ENCODE measurements at places on chromosomes 1 and 21.

GRCh38 chr1:55131218-55131617 lies 83.9 kb downstream of the USP24 start:
- no peak for DNase-seq
- peaks cover 38% of the 10 kb centered on the region for H3K36me3 ChIP-seq
- no peaks in the 10 kb centered on the region for H3K27me3 ChIP-seq
- peaks cover 32% of the 10 kb centered on the region for H3K4me1 ChIP-seq
- H3K27ac ChIP-seq: no peak overlapping the region
- H3K4me3 ChIP-seq: no peak overlapping the region

DNA sequence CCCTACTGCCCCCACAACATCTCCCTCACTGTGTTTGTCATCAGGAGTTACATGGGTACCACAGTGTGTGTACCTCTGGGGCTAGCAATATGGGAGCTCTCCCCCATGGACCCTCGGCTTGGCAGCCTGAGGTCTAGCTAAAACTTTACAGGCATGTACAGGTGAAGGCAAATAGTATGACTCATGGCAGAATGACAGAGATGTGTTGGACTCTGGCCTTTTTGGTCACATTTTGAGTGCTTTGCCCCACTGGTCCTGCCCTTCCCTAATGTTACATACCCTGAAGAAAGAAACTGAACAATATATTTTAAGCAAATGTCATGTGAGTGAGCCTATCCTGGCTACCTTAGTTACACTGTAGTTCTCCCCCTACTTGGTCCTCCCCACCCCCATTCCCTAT lies 124.0 kb downstream of the NGF start:
- no peak overlapping the region for H3K27ac ChIP-seq
- DNase-seq: no peak
- no peaks in the 10 kb centered on the region for H3K36me3 ChIP-seq
- no peaks in the 10 kb centered on the region for H3K27me3 ChIP-seq
- H3K4me3 ChIP-seq: no peak overlapping the region

- DNase-seq: peak; percentile 60
- H3K36me3 ChIP-seq: no peaks in the 10 kb centered on the region
- no peak overlapping the region for H3K27ac ChIP-seq
- no peaks in the 10 kb centered on the region for H3K27me3 ChIP-seq
- no peak overlapping the region for H3K4me3 ChIP-seq
- no peaks in the 10 kb centered on the region for H3K4me1 ChIP-seq
Measured at GRCh38 chr1:228163007-228163753, 2.4 kb upstream of the IBA57 start.

DNA sequence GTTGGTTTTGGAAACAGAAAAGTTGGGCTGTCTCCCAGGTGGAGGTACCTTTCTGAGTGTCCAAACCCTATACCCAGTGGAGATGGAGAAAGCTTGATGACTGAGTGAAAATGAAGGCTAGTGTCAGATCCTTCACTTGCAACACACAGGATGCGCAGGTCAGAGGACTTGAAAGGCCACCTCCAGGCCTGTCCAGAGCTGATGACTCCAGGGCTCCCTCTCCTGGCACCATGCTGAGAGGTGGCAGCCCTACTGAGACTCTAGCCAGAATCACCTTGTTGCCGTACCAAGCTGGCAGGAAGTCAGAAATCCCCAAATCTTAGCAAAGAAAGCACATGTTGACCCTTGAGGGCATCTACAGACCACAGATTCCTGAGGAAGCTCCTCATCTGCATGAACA lies 16.4 kb downstream of the KNCN start:
- H3K27me3 ChIP-seq: no peaks in the 10 kb centered on the region
- no peak overlapping the region for H3K4me3 ChIP-seq
- no peak overlapping the region for H3K27ac ChIP-seq
- no peaks in the 10 kb centered on the region for H3K36me3 ChIP-seq

- DNase-seq: no peak
- no peak overlapping the region for H3K27ac ChIP-seq
- H3K36me3 ChIP-seq: no peaks in the 10 kb centered on the region
- no peaks in the 10 kb centered on the region for H3K27me3 ChIP-seq
- no peak overlapping the region for H3K4me3 ChIP-seq
- no peaks in the 10 kb centered on the region for H3K4me1 ChIP-seq
Measured at GRCh38 chr1:207978441-207978840, 67.5 kb upstream of the CD34 start.

DNA sequence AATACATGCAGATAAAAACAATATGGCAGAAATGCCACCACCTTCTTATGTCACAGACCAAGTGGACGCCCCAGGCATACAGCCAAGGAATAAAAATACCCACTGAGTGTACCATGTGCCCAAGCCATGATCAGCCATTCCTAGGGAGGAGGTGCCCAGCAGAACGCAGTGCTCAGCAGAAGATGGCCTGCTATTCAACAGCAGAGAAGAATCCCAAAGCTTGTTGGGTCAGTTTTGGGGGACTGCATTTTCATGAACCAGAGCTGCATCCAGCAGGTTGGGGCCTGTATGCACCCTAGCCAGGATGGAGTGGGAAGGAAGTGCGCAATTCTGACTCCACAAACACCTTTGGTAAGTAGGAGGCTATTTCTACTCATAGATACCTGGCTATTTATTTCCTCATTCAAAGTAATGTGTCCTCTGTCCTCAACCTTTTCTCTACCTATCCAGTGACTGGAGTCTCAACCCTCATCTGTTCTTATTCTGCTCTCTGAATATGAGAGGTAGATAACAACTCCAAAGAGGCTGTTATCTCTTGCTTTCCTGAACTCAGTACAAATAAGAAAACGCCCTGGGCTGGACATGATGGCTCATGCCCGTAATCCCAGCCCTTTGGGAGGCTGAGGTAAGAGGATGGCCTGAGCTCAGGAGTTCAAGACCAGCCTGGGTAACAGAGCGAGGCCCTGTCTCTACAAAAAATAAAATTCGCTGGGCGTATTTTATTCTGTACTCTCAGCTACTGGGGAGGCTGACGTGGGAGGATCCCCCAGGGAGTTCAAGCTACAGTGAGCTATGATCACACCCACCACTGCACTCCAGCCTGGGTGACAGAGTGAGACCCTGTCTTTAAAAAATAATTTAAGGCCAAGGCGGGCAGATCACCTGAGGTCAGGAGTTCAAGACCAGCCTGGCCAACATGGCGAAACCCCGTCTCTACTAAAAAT lies 2.5 kb upstream of the PLEKHM2 start:
- peaks cover 7% of the 10 kb centered on the region for H3K4me1 ChIP-seq
- DNase-seq: no peak
- H3K27ac ChIP-seq: no peak overlapping the region

DNA sequence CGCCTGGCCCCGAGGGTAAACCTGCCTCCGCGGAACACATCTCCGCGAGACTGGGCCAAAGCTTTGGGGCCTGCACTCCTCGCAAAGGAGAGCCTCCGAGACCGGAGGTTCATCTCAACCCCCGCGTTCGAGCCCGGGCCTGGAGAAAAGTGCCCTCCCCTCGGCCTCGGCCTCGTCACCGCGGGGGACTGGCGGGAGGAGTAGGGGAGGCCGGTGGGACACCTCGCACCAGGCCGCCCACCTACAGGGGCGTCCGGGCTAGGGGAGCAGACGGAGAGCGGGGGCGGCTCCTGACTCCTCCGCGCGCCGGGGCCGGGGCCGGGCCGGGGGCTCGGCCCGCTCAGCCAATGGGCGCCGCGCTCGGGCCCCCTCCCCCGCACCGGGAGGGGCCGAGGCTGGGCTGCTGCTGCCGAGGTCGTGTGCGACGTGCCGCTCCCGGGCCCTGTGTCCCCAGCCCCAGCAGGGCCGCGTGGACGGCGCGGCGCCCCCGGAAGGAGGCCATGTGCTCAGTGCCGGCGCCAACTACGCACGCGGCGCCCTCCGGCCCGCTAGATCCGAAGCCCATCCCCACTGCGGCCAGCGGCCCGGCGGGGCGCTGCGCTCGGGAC lies 684 bp downstream of the SLC2A1 start:
- no peaks in the 10 kb centered on the region for H3K4me1 ChIP-seq
- peak overlapping the region; percentile 81 for H3K4me3 ChIP-seq
- no peaks in the 10 kb centered on the region for H3K27me3 ChIP-seq
- peak; percentile 80 for DNase-seq

DNA sequence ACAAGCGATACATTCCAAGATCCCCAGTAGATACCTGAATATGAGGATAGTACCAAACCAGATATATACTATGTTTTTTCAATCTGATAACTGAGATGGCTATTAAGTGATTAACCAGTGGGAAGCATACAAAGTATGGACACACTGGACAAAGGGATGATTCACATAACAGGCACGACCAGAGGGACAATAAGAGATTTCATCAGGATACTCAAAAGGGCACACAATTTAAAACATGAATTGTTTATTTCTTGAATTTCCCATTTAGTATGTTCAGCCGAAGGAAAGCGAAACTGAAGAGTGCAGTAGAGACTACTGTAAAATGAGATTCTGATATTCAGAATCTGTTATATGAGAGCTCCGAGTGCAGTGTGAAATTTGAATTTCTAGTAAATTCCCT lies 10.6 kb downstream of the ZZZ3 start:
- H3K27me3 ChIP-seq: no peaks in the 10 kb centered on the region
- no peaks in the 10 kb centered on the region for H3K36me3 ChIP-seq
- no peak overlapping the region for H3K4me3 ChIP-seq

DNA sequence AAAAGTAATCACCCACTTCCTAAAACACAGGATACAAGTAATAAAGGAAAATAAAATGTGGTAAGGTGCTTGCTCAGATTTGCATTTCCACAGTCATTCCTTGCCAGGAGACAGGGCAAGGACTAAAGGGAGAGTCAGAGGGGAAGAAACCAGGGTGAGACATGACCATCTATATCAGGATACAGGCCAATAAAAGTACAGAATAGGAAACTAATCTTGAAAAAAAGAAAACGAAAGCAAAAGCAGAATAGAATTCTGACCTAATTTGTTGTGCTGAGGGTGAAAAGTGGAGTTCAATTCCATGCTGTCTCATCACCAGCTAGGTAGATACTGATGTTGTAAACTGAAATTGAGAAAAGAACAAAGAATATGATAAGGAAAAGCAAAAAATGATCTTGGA lies 27.3 kb downstream of the JMJD4 start:
- no peaks in the 10 kb centered on the region for H3K36me3 ChIP-seq
- DNase-seq: no peak
- no peak overlapping the region for H3K27ac ChIP-seq
- no peaks in the 10 kb centered on the region for H3K4me1 ChIP-seq
- H3K27me3 ChIP-seq: no peaks in the 10 kb centered on the region

GRCh38 chr1:205026181-205026580 lies 16.8 kb upstream of the CNTN2 start:
- no peak overlapping the region for H3K27ac ChIP-seq
- no peak overlapping the region for H3K4me3 ChIP-seq
- DNase-seq: no peak
- H3K4me1 ChIP-seq: no peaks in the 10 kb centered on the region
- no peaks in the 10 kb centered on the region for H3K27me3 ChIP-seq
- H3K36me3 ChIP-seq: no peaks in the 10 kb centered on the region

- H3K36me3 ChIP-seq: no peaks in the 10 kb centered on the region
- no peak for DNase-seq
- H3K4me3 ChIP-seq: no peak overlapping the region
- H3K27me3 ChIP-seq: no peaks in the 10 kb centered on the region
- H3K27ac ChIP-seq: no peak overlapping the region
- H3K4me1 ChIP-seq: no peaks in the 10 kb centered on the region
Measured at GRCh38 chr1:20216574-20216973, 30.3 kb upstream of the PLA2G2C start.

GRCh38 chr1:10969267-10969970 lies 43.0 kb upstream of the TARDBP start:
- no peak overlapping the region for H3K4me3 ChIP-seq
- H3K27ac ChIP-seq: no peak overlapping the region
- H3K36me3 ChIP-seq: no peaks in the 10 kb centered on the region
- no peaks in the 10 kb centered on the region for H3K27me3 ChIP-seq
- H3K4me1 ChIP-seq: no peaks in the 10 kb centered on the region

- peaks cover 22% of the 10 kb centered on the region for H3K36me3 ChIP-seq
- H3K27me3 ChIP-seq: no peaks in the 10 kb centered on the region
- no peak overlapping the region for H3K4me3 ChIP-seq
- DNase-seq: no peak
Measured at GRCh38 chr1:11062965-11063401, 3.2 kb upstream of the SRM start.

GRCh38 chr1:186519982-186520381 lies 59.1 kb upstream of the PDC start:
- no peaks in the 10 kb centered on the region for H3K36me3 ChIP-seq
- H3K4me1 ChIP-seq: no peaks in the 10 kb centered on the region
- no peaks in the 10 kb centered on the region for H3K27me3 ChIP-seq
- no peak overlapping the region for H3K4me3 ChIP-seq
- DNase-seq: no peak

- no peaks in the 10 kb centered on the region for H3K36me3 ChIP-seq
- no peak overlapping the region for H3K4me3 ChIP-seq
- H3K4me1 ChIP-seq: no peaks in the 10 kb centered on the region
- no peak overlapping the region for H3K27ac ChIP-seq
- H3K27me3 ChIP-seq: no peaks in the 10 kb centered on the region
- no peak for DNase-seq
Measured at GRCh38 chr1:169031566-169032224, 74.8 kb upstream of the ATP1B1 start.
